ENCODE measurements at places on chromosomes 2 and 18.

DNA sequence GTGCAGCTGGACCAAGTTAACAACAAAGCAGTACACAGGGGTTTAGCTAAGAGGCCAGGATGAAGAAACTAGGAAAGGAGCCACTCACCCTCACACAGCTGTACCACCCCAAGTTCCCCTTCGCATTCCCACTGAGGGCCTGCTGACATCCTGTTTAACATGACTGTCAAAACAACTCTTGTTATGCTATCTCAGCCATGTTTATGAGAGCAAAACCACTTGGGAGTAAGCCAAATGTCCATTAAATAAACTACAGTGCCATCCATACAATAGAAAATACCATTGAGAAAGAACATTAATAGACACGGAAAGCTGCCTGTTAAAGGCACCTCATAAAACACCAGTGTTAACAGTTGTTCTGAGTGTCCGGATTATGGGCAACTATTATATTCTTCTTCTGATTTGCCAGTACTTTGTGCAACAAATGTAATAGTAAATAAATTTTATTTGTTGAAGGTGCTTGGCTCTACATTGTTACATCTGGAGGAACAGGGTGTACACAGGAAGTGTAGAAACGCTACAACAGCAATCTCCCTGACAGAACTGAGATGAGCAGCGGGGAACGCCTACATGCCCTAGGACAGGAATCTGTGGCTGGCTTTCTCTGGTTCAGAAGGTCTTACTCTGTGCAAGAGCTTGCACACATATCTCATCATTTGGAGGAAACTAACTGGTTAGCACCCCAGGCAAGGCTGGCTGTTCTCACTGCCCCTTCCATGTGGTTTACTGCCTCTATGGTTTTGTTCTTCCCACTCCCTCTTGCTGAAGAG lies 85.6 kb downstream of the EHD3 start:
- peak; percentile 94 for DNase-seq

DNA sequence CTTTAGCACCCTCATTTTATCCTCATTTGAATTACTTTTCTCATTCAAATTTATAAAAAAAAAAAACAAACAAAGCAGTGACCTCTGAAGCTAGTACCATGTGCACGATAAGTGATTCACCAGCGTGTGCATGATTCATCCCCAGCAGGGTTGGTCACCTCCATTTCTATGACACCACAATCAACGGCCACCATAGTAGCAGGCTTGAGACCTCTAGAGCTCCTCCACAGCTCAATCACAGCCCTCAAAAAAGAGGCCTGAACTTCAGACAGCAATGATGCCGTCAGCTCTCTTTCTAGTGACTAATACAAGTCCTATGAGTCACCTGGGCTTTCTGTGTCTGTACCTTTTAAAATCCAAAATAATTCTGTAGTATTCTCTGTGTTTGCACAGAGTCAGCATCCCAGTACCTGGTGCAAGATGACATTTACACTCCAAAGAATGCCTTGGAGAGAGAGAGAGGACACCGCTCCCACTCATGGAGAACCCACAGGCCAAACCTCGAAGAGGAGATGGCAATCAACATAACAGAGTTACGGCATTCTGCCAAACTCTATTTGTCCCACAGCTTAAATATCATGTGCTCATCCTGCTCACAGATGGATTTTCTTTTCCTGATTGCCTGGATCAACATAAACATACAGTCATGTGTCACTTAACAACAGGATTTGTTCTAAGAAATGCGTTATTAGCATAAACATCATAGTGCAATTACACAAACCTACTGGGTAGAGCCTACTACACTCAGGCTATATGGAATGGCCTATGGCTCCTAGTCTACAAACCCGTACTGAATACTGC lies 58.7 kb downstream of the L3MBTL4 start:
- DNase-seq = no peak

DNA sequence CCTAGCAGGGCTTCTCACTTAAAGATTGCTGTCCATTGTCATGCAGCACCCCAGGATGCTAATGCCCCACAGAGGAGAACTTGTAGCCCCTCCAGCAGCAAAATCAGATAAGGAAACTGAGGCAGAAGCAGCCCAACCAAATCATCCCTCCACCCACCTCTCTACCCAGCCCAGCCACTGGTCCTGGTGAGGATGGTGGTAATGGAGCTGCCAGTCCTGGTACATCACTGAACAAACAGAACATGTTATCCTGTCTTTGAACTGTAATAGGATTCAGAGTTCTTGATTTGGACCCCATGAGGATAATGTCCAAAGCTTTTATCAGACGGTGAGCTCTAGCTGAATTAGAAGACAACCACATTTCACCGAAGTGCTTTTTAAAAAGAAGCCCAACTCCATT lies 113.2 kb downstream of the MRO start:
- no peak for DNase-seq

- DNase-seq = no peak
Measured at GRCh38 chr2:165634282-165634681, 159.8 kb downstream of the GALNT3 start.

- no peak for DNase-seq
Measured at GRCh38 chr2:99200076-99200800, 19.3 kb downstream of the MRPL30 start.

DNA sequence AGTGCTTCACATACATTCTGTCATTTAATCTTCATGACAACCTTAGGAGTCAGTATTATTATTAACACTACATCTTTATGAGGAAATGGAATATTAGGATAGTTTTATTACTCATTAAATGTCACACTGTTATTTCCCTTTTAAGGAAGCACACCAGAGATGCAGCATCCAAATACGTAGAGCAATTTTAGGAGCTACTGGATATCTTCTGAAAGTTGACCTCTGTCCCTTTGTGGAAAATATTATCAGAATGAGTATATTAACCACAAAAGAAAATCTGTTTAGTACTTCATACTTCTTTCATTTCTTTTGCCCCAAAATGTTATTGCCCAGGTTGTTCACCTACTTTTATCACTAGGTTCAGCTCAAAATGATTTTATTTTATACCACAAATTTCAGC lies 72.9 kb upstream of the APCDD1 start:
- DNase-seq = no peak

DNA sequence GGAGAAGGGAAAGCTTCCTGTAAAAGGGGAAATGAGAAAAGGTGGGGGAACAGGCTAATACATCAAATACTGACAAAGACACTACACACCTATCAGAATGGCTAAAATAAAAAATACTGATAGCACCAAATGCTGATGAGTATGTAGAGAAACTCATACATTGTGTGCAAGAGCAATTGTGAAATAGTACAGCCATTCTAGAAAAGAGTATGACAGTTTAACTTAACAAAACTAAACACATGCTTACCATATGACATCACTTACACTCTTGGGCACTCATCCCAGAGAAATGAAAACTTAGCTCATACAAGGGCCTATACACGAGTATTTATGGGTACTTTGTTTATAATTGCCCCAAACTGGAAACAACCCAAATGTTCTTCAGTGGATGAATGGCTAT lies 53.4 kb downstream of the ZNF638 start:
- no peak for DNase-seq

DNA sequence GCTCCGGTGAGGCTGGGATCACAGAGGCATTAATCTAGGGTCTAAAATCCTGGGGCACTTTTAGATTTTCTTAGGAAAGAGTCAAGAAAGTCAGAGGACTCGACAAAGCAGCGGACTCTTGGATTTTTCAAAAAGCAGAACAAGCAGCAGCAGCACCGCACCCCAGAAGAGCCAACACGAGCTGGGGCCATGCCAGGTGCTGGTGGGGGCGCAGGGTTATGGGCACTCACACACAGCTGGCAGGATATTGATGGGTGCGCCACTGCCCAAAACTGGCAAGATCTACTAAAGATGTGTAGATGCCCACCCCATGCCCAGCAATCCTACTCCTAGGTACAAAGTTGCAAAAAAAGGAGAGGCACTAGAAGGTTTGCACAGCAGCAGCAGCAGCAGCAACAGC lies 33.9 kb upstream of the SEMA4C start:
- no peak for DNase-seq

DNA sequence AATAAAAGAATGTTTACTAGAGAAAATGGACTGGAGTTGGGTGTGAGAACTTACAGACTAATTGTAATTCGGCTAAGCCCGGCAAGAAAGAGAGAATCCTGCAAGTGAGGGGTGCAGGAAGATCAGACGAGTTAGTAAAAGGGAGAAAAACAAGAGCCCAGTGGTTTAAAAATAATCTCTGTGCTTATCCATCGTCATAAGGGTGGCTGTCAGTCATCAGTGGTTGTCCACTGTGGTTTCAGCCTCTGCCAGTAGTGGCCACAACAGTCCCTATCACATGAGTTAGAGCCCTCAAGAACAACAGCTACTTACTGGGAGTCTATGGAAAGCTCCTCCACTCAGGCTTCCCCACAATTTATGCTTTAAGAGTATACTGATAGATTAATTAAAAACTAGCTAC lies 239.8 kb downstream of the SETBP1 start:
- DNase-seq = no peak

DNA sequence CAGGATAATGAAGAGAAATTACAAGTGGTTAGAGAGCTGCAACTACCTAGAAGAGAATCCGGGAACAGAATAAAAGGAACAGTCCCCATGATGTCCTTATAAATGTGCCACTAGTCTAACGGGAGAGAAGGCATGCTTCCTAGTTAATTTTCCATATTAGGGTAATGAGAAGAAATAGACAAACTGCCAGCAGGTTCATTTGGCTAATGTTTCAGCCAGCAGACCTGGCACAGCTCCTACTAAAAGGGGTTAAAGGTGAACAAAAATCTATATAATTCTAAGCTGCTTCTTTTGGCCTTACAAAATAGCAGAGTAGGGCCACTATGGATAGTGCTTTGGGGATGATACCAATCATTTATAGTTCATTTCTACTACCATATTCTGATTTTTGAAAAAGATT lies 845.3 kb upstream of the GCFC2 start:
- no peak for DNase-seq

- no peak for DNase-seq
Measured at GRCh38 chr18:75262511-75262910, 51.9 kb downstream of the TSHZ1 start.

DNA sequence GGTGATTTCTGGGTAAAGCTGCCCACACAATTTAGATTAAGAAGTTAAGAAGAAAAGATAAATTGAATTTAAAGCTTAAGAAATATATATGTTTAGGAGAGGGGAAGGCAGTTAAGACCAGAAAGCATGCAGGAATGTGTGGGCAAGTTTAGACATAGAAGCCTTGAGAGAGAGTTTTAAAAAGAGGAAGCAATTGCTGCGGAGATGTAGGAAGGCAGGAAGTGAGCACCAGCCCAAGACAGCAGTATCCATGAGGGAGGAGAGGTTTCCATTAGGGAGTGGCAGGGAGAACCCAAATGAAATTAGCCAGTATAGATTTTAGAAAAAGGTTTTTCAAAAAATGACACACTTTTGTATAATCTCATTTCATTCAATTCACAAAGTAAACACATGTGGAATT lies 24.3 kb downstream of the DSC2 start:
- peak; percentile 6 for DNase-seq

- DNase-seq = no peak
Measured at GRCh38 chr18:10495936-10496335, 29.9 kb upstream of the NAPG start.

- no peak for DNase-seq
Measured at GRCh38 chr2:226431288-226431948, 368.2 kb downstream of the IRS1 start.

- no peak for DNase-seq
Measured at GRCh38 chr2:239878686-239879085, 146.5 kb downstream of the NDUFA10 start.

- no peak for DNase-seq
Measured at GRCh38 chr18:75654851-75655751, 227.6 kb upstream of the SMIM21 start.

- no peak for DNase-seq
Measured at GRCh38 chr2:168224346-168224745, 23.0 kb downstream of the STK39 start.

DNA sequence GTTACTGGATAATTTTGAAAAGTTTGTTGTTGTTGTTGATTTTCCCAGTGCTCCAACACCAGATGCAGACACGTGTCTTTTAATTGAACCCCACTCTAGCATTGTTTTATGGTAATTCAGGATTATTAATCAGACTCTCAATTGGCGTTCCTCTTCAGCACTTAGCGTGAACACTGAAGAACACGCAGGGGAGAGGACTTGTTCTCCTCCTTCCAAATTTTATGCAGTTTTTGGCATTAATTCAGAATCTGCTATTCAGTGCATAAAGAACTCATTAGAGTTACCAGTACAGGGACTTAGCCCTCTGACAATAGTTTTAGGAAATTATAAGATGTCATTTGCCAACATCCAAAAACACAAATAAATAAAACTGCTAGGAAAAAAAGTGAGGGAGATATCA lies 75.5 kb downstream of the SNTG2 start:
- DNase-seq = no peak

DNA sequence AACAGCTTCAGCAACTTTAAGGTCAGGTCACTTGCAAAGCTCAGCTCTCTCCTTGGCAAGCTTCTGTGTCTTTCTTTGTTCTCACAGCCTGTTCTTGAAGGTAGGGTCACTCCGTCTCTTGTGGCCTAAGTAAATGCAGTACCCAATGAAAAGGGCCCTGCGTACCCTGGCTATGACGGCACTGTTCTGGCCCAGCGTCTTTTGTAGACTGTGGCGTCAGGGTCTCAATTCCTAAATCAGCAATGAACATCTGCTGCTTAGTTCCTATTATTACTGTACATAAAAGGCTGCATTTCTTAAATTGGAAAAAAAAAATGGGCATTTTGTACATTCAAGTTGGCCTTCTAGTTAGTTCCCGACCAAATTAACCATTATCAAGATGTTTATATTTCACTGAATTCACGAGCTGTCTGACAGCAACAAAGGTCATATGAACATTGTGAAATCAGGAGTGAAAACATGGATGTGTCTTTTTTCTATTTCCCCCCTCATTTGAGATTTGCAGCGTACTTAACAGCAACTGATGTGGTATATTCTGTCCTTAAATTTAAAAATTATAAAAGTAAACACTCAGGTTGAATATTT lies 17.0 kb upstream of the MTCL1 start:
- no peak for DNase-seq
